Suppressor macrophage (primary cell): ENCODE measurements at places on chromosomes 6 and 20.

- DNase-seq, result no peak
Measured at GRCh38 chr6:128303870-128304269, 216.5 kb downstream of the PTPRK start.

DNA sequence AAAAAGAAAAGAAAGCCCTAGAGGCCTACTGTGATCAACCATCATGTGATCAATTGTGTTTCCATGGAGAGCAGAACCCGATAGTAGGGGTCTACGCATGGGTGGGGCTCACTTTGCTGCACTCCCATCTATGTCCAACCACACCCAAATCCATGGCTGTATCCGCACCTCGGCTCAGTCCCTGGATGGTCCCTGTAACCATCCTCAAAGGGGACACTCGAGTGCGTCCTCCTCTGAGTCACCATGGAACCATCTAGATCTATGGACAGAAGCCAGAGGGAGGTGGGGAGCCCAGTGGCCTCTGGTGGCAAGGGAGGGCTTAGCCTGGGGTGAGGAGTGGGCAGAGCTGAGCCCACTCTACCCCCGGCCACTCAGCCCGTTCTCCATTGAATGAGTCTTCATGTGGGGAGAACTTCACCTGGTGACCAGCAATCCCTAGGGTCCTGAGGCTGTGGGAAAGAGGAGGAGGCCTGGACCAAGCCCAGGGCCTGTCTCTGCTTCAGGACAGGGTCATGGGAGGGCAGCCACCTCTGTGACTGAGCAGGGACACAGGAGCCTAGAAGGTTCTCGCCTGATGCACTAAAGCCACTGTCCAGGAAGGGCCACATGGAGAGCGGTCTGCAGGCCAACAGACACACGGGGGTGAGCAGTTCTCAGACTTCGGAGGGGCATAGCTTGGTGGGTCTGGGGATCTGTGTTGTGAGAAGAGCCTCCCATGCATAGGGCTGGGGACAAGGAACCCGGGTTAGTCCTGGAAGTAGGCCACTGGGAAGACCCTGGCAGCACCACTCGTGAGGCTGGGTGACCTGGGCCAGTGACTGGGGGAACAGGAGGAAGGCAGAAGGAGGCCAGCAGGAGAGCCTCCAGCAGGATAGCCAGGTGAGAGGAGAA is 19.3 kb downstream of the RAET1L start:
- no peak for DNase-seq

- DNase-seq, result no peak
Measured at GRCh38 chr6:167661552-167662044, 165.1 kb upstream of the AFDN start.

- peak; percentile 85 for DNase-seq
Measured at GRCh38 chr6:13272131-13273046, 55.9 kb downstream of the TBC1D7 start.

DNA sequence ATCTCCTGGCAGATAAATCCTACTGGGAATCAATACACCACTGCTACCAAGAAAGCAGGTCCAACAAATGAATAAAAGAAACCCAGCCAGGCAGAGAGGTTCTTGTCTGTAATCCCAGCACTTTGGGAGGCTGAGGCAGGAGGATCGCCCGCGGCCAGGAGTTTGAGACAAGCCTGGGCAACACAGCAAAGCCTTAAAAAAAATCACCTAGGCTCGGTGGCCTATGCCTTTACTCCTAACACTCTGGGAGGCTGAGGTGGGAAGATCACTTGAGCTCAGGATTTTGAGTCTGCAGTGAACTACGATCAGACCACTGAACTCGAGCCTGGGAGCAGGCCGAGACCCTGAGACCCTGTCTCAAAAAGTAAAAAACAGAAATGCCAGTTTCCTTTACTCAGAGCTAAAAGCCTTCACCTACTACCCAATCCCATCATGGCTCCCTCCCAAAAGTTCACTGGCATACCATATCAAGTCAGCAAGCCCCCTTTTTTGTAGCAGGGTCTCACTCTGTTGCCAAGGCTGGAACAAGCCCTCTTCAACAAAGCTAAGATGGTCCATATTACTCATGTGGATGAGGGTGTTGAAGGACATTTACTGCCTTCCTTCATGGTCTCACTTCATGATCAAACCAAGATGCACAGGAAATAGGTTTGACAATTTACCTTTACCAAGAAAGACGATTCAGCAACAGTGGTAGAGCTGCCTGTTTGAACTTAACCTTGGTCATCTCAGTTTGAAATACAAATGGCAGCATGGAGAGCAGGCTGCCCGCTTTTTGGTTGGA is 5.3 kb downstream of the SNX5 start:
- no peak for DNase-seq

DNA sequence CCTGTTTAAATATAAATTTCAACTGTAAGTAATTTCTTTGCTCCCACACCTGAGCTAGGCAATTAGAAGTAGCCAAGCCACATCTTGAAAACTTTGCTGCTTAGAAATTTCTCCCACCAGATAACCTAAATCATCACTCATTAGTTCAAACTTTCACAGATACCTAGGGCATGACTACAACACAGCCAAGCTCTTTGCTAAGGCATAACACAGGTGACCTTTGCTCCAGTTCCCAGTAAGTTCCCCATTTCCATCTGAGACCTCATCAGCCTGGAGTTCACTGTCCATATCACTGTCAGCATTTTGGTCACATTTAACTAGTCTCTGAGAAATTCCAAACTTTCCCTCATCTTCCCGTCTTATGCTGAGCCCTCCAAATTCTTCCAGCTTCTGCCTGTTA is 79.8 kb upstream of the OPRM1 start:
- DNase-seq, result no peak

- no peak for DNase-seq
Measured at GRCh38 chr6:147390909-147391536, 117.5 kb upstream of the SAMD5 start.

- DNase-seq, result no peak
Measured at GRCh38 chr20:49919461-49919860, 4.1 kb upstream of the SPATA2 start.

DNA sequence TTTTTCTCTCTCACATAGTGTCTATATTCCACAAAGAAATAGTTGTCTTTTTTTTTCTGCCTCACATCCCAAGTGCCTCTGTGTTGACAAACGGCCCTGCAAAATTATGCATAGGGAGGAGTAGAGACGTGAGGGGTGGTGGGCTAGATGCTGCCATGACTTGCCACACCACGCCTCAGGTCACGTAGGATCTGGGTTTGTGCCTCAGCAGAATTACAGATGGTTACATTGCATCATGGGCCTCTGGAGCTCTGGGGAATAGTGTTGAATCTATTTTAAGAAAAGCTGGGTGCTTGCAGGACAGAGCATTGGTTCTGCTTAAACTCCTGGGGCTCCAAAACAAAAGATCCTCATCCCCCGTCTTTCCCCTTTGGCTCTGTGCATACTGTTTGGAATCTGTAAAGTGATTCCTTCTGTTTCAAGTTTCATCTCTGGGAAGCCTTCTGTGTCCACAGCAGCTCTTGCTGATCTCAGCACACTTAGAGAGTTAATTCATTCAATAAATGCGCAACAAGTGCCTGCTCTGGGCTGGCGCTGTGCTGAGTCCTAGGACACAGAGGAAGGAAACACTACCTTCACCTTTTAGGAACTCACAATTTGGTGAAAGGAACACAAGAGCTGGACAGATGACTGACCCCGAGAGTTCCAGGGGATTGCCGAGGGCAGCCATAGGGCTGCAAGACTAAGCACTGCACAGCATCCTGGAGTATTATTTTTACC is 2.4 kb downstream of the FANCE start:
- DNase-seq, result peak; percentile 57

DNA sequence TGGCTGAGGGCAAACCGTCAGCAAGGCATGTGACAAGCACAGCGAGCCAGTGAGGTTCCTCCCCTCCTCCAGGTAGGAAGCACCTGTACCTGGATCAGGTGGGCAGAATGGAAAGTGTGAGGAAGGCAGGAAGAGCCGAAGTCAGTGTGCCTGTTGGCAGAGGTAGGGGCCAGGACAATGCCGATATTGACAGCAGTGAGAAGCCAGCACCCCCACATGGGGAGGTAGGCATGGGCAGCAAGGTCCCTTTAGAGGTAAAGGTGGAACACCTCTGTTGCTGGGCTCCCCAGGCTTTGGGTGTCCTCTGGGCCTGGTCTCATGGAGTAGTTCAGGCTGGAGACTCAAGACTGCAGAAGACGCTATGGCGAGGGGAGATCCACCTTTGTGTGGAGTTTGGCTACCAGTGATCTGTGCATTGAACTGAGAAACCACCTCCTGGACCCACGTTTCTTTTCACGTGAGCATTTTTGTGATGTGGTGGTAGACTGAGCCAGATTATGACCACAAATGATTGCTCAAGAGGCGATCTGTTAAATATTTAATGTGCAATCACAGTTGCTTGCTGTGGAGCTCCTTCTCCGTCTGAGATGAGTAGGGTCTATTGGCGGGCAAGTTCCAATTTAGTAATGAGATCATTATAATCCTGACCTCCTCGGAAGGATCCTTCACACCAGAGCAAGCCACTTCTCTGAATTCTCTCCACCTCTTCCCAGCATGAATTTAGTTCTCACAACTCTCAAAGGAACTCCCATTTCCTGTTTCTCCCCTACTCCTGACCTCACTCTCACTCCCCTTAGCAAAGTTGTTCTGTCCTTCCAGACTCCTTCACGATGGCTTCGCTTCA is 174.8 kb downstream of the CDH26 start:
- peak; percentile 49 for DNase-seq

DNA sequence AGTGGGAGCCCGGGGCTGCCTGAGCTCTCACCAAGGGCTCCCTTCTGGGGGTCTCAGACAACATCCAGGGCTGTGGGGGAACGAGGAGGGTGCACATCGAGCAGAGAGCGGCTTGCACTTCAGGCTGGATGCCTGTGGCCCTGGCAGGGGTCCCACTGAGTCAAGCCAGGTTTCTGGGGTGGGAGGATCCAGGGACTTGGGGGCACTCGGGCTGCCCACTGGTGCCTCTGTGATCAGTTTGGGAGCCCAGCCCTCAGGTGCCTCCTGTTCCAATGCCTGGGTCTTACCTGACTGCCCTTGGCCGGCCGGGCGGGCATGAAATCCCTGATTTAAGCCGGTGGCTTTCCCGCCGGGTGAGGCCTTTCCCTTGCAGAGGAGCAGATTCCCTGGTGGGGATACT is 470 bp downstream of the COL20A1 start:
- no peak for DNase-seq

GRCh38 chr20:22020201-22020600 is 314.7 kb downstream of the PAX1 start:
- no peak for DNase-seq

- DNase-seq, result no peak
Measured at GRCh38 chr6:8074213-8074612, 10.0 kb upstream of the BLOC1S5 start.

DNA sequence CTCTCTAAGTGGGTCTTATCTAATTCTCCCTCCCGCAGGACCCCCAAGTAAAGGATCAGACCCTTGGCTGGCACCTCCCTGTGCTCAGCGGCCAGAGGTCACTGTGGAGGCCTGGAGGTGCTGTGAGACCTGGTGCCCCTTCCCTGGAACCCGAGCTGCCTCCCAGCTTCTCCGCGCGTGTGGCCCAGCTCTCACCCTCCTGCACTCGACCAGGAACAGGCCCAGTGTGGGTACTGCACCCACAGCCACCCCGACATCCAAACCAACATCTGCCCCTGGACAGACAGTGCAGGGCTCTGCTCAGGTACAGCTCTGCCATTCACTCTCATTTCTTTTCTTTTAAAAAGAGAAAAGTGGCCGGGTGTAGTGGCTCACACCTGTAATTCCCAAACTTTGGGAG is 42.4 kb downstream of the TMEM242 start:
- no peak for DNase-seq

GRCh38 chr6:452301-453067 is 60.9 kb downstream of the IRF4 start:
- DNase-seq, result no peak

- peak; percentile 13 for DNase-seq
Measured at GRCh38 chr6:31402324-31403282, 792 bp upstream of the MICA start.

GRCh38 chr6:63305277-63305676 is 14.5 kb downstream of the LGSN start:
- no peak for DNase-seq

- peak; percentile 8 for DNase-seq
Measured at GRCh38 chr6:158402184-158402583, 89.9 kb downstream of the TULP4 start.

DNA sequence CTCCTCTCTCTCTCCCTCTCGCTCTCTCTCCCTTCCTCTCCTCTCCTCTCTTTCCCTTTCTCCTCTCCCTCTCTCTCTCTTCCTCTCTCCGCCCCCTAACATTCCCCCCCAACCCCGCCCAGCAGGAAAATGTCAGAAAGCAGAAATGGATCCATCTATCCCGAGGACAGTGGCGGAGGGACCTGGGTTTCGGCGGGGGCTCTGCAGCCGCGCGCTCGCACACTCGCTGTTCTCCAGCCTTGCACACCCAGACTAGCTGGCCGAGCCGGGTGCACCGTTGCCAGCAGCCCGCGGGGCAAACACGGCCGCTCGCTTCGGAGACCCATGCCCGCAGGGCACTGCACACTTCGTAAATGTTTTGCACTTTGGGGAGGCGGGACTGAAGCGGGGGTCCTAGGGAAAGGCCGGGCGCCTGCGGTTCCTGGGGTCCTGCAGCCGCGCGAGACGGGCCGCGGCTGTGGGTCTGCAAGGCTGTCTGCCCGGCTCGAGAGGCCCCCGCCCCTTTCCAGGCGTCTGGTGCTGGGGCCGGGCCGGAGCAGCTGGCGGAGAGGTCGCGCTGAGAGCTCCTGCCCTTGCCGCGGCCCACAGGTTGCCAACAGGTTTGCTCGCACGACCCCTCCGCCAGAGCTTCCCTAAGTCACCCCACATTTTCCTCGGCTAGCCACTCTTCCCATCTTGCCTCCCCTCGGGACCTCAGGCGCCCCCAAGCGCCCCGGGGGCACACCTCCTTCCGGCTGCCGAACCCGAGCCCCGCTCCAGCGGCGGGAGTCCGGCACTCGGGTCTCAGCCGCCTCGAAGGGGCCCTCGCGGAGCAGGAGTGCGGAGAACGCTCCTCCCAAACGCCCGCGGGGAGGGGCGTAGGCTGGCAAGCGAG is 818 bp upstream of the MDGA1 start:
- DNase-seq, result peak; percentile 27
